ENCODE measurements at places on chromosomes 16 and 17.

- DNase-seq, result no peak
These were observed 32.8 kb downstream of the NETO2 start for GRCh38 chr16:47110939-47111338.

DNA sequence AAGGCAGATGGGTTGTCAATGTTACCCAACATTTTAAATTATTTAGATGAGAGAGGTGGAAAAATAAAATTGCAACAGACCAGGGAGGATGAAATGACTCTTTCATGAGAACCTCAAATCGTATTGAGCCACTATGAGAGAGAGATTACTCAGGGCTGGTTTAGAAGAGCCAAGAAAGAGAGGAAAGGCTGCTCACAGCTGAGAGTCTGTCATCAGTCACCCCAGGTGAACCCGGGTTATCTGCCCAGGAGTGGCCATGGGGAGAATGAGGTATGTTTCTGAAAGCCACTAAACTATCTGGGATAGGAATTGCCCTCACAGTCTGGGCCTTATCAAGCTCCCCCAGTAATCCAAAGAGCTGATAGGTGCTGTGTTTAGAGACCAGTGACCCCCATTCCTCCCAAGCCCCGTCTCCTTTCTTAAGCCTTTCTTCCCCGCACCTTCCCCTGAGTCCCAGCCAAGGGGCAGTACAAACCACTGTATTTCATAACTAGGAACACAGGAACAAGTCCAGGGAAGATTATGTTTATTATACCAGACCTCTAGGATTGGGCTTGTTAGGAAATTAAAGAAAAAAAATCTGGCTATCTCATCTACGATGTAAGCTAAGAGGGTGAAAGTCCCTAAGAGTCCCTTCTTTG, 158.9 kb upstream of the NOL11 start:
- no peak for DNase-seq

DNA sequence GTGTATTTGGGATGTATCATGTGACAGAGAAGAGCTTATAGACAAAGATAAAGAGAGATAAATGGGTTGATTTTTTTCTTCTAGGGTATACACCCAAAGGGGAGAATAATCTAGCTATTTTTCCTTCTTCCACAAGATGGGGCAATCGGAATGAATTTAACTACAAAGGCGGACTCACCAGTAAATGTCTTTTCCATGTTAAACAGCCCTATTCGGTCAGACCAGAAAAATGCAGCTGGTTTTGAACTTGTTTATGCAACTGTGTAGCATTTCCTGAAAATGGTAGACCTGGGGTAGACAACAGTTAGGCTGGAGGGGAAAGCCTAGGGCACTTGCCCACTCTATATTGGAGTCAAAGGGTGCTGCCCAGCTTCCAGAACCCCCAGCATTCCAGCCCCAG, 477.1 kb downstream of the TOX3 start:
- DNase-seq, result no peak

DNA sequence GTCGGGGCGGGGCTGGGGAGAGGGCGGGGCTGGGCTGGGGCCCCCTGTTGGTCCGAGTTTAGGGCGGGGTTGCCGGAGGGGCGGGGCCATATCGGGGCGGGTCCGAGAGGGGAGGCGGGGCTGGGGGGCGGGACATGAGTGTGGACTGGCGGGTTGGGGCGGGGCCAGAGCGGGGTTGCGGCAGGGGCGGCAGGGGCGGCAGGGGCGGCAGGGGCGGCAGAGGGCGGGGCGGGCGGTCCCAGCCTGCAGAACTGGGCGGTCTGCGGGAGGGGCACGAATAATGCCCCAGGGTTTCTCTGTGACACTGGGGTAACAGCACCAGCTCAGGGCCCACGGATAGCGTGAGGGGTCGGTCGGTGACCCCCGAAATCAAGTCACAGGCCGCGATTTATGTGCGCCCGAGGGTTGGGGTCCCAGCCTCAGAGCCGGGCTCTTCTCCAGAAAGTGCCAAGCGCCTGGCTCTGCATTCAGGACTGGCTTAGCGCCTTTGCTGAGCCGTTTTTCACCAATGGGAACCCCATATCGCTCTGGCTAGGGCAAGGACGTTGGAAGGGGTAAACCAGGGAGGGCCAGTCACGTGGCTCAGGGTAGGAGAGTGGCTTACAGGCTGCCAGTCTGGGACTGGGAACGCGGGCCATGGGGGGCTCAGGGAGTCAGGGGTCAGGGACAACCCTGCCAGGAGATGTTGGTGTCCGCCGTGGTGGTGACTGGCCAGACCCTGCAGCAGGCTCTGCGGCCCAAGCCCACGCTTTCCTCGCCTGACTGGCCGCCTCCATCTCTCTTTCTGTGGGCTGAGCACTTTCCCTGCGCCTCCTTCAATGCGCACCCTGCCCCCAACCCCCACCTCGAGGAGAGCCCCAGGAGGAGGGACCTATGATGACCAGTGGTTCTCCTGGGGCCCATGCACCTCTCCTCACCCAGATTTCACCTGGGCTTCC, 1.2 kb upstream of the METTL26 start:
- peak; percentile 68 for DNase-seq

GRCh38 chr16:57815987-57816745, 13.9 kb upstream of the KIFC3 start:
- peak; percentile 81 for DNase-seq

DNA sequence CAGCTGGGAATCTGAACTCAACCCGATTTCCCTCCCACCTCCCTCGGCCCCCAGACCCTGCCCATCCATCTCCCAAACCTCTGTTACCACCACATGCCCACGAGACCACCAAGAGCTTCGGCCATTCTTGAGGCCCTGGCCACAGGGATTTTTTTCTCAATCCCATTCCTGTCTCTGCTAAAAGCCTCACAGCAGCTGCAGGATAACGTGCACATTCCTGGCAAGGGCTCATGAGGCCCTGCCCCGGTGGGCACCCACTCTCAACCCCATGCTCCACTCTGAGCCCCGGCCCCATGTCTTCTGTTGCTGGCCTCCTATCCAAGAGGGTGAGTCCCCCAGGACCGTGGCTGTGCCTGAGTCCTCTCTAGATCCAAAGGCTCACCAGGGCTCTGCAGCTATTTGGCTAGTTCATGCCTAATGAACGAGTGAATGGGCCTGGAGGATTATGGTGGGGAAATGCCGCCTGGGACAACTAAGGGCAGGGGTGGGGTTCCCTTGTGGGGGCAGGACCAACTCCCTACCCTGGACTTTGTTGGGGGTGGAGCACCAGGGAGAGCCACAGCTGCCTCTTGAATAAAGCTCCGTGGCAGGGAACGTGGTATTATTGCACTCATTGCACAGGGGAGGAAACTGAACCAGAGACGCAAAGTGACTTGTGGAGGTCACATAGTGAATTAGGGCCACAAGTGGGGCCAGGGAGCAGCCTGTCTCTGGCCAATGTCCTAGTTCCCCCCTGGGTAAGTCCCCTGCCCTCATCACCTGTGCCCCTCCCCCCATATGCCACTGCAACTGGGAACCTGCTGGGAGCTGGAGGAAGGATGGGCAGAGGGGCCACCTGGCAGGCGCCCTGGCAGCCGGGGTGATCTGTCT, 113.8 kb upstream of the SMURF2 start:
- no peak for DNase-seq

GRCh38 chr16:68059804-68060203, 25.4 kb upstream of the NFATC3 start:
- DNase-seq, result no peak

- no peak for DNase-seq
These were observed 12.2 kb upstream of the CPD start for GRCh38 chr17:30366536-30366935.

DNA sequence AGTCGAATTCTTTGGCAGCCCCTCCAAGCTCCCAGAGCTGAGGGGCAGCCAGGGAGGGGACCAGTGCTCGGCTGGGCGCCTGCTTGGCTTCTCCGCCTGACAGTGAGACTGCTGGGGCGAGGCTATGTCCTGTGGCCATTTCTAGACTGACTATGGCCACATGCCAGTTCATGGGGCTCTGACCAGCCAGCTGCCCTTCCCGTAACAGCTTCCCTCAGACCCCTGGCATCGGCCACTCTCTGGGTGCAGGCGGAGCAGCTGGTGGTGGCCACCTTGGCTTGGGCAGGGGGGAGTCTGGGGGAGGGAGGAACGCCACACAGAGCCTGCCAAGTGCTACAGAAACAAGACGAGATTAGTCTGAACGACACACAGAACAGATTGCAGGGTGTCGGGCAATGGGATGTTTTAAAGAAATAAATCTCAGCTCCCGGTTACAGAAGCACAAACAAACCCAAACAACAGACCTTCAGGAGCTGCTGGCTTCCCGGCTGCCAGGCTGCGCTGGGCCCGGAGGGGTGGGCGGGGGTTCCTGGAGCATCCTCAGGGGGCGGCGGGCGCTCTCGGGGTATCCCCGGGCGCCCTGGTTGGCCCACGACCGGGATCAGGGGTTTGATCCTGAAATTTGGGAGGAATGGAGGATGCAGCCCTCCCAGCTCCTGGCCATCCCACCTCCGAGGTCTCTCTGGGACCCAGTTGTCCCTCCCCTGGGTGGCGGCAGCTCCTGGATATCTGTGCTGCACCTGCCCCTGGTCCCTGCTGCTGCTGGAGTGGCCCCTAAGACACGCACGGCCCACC, 34.5 kb downstream of the TBC1D16 start:
- DNase-seq, result no peak

DNA sequence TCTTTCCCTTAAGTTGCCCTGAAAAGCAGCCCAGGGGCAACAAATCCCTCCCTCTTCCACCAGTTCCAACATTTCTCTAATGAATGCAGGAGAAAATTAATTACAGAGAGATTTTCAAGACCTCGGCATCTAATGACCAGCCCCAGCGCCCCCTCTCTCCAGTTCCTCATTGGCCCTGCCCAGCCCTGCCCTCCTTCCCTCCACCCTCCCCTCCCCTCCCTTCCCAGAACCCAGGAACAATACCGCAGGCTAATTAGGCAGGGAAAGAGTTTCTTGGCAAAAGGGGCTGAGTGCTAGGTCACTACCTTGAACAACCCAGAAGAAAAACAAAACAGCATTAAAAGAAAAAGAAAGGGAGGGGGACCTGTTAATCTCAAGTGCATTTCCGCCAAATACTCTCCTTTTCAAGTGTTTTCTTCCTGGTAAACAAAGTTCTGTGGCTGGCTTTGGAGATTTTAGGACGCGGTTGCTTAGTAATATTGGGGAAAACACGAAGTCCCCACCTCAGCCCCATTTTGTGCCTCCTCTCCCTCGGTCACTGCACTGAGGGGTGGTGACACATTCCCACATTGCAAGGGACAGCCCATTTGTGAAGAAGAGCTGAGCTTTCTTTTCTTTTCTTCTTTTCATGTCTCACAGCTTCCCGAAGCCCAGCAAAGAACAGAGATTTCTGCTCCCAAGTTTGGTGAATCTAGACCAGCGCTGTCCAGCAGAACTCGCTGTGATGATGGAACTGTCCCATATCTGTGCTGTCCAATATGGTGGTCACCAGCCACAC, 215.4 kb downstream of the SOX9 start:
- no peak for DNase-seq

DNA sequence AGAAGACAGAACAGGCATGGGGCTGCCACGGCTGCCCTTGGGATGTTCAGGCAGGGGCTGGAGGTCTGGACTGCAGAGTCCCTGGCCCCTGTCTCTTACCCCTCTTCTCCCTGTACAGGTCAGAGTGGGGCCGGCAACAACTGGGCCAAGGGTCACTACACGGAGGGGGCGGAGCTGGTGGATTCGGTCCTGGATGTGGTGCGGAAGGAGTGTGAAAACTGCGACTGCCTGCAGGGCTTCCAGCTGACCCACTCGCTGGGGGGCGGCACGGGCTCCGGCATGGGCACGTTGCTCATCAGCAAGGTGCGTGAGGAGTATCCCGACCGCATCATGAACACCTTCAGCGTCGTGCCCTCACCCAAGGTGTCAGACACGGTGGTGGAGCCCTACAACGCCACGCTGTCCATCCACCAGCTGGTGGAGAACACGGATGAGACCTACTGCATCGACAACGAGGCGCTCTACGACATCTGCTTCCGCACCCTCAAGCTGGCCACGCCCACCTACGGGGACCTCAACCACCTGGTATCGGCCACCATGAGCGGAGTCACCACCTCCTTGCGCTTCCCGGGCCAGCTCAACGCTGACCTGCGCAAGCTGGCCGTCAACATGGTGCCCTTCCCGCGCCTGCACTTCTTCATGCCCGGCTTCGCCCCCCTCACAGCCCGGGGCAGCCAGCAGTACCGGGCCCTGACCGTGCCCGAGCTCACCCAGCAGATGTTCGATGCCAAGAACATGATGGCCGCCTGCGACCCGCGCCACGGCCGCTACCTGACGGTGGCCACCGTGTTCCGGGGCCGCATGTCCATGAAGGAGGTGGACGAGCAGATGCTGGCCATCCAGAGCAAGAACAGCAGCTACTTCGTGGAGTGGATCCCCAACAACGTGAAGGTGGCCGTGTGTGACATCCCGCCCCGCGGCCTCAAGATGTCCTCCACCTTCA, 11.7 kb downstream of the TUBB3 start:
- DNase-seq, result no peak

DNA sequence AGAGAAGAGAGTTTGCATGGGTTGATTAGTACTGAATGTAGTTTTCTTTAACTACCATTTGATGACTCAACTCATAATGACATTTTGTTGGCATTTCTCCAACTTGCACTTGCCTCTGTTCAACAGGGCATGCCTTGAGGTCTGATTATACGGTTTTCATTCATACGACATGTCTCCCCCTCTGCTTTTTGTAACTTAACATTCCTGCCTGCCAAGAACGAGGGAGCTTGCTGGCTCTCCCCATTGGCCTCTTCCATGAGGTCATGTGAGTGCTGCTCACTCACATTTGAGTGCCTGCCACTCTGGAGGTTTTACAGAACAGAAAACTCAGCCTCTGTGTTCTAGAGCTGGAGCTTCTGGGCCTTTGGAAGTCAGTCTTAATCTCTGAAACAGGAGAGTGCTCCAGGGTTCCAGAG, 19.7 kb downstream of the MAP2K6 start:
- DNase-seq, result peak; percentile 30

GRCh38 chr17:47251421-47251940, 2.1 kb upstream of the ITGB3 start:
- no peak for DNase-seq

DNA sequence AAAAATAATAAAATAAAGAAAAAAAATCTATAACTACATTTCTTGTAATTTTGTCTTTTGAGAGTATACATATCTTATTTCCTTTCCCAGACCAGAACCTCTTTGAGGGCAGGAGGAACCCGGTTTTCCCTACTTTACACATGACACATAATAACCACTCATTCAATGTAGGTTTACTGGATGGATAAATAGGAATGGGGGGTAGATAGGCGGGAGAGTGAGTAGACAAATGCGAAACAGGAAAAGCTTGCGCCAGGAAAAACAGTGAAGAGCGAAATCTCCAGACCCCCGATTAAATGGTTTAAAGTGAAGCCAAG, 515 bp upstream of the GOSR2 start:
- DNase-seq, result no peak

GRCh38 chr17:50289991-50290702, 15.9 kb downstream of the TMEM92 start:
- peak; percentile 99 for DNase-seq
